IPS DF 6.9 (cell line): ENCODE measurements at places on chromosomes 1 and 21.

- DNase-seq: no peak
These were observed 159.8 kb downstream of the ZNF326 start for GRCh38 chr1:90154711-90155110.

- DNase-seq: no peak
These were observed 310.9 kb downstream of the NTNG1 start for GRCh38 chr1:107451715-107452114.

DNA sequence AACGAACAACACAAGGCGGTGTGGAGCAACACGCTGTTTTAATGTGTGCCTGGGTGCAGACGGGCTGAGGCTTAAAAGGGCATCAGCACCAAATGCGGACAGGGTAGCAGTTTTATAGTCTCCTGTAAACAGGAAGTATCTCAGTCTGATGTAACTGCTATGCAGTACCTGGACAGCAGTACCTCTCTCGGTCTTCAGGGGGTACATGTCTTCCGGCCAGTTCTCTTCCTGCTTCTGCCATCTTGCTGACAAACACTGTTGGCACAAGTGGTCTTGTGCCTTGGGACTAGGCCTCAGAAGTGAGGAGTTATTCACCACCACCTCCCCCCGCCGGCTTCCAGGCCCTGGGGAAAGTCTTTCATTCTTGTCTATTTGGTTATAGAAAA lies 49.7 kb upstream of the APOBEC4 start:
- DNase-seq: no peak

- no peak for DNase-seq
These were observed 696 bp downstream of the TGFB2 start for GRCh38 chr1:218345673-218346390.

DNA sequence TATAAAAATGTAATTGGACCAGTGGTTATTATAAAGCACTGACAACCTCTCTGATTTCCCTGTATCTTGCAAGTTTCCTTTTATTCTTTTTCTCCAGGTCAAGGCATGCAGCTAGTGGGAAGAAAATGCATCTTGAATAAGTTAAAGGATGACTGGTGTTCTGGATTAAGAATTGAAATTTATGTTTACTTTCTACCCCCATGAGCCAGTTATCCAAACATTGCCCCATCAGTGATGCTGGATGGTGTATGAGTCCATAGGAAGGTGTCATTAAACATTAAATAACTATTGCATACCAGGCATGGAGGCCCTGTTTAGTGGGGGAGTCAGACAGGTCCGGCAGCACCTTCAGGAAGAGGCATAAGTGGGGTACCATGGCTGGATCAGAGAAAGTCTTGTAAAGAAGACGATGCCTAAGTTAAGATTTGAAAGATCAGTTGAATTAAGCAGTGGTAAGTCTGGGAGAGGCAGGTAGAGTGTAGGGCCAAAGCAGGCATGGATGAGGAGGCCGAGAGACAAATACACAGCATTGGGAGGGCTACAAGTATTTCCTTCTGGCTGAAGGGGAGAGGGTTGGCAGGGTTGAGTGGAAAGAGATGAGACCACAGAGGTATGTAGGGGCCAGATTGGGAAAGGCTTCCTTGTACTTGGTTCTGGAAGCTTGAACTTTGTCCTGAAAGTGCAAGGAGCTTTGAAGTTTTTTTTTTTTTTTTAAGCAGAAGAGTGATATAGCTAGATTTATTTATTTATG lies 5.7 kb downstream of the SZRD1 start:
- DNase-seq: no peak

GRCh38 chr1:84758968-84759491 lies 68.8 kb upstream of the SSX2IP start:
- DNase-seq: no peak

DNA sequence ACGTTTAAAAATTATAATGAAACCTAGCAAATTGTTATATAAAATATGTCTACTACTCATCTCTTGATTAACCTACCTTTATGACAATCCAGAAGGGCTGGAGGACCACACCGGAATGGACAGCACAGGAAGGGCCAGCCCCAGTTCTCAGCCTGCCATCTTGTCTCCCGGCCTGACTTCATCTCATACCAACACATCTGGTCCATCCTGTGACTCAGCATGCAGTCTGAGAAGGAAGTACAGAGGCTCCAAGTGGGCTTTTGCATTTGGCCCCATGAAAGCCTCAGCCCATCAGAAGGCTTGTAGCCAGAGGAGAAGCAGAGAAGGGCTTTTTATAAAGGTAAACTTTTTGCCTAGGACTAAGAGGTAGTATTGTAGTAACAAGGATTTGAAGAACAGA lies 436.6 kb downstream of the MRPL39 start:
- no peak for DNase-seq

GRCh38 chr1:111988743-111989453 lies 570 bp downstream of the KCND3 start:
- DNase-seq: no peak

GRCh38 chr21:15645830-15646229 lies 84.0 kb upstream of the USP25 start:
- no peak for DNase-seq

GRCh38 chr1:192159014-192159413 lies 752 bp downstream of the RGS18 start:
- no peak for DNase-seq

DNA sequence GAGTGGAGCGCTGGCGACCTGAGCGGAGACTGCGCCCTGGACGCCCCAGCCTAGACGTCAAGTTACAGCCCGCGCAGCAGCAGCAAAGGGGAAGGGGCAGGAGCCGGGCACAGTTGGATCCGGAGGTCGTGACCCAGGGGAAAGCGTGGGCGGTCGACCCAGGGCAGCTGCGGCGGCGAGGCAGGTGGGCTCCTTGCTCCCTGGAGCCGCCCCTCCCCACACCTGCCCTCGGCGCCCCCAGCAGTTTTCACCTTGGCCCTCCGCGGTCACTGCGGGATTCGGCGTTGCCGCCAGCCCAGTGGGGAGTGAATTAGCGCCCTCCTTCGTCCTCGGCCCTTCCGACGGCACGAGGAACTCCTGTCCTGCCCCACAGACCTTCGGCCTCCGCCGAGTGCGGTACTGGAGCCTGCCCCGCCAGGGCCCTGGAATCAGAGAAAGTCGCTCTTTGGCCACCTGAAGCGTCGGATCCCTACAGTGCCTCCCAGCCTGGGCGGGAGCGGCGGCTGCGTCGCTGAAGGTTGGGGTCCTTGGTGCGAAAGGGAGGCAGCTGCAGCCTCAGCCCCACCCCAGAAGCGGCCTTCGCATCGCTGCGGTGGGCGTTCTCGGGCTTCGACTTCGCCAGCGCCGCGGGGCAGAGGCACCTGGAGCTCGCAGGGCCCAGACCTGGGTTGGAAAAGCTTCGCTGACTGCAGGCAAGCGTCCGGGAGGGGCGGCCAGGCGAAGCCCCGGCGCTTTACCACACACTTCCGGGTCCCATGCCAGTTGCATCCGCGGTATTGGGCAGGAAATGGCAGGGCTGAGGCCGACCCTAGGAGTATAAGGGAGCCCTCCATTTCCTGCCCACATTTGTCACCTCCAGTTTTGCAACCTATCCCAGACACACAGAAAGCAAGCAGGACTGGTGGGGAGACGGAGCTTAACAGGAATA lies 4.2 kb downstream of the TFAP2E start:
- no peak for DNase-seq
